ENCODE measurements at places on chromosomes 7 and 10.

- no peak for DNase-seq
Measured at GRCh38 chr7:124035706-124036105, 2.8 kb upstream of the TMEM229A start.

DNA sequence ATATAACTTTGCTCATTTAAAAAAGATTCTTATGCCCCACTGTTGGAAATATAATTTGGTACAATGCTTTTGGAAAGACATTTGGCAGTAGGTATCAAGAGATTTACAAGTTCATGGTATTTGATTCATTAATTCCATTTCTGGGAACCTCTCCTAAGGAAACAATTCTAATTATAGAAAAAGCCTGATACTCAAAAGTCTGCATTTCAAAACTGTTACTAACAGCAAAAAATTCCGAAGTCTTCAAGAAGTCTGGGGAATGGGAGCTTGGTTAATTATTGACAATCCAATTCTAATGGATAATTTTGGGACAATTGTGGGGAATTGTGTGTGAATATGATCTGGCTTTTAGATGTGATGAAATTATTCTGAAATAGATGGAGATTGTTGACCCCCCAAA is 59.6 kb downstream of the HDAC9 start:
- DNase-seq = no peak

DNA sequence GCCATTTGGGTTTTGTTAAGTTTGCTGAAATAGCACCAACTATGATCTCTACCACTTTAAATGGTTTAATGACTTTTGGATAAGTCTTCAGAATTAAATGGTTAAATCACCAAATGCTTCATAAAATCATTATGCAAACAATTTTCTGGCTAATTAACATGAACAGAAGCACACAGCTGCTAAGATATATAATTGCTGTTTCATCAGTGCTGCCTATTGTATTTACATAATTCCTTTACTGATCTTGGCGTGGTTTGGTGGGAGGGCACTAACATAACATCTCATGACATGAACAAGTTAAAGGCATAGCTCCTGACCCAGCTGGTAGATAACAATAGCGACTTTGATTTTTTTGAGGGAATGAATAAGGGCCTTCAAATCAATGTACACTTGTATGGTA is 94.1 kb downstream of the FZD1 start:
- no peak for DNase-seq

GRCh38 chr10:129307141-129307540 is 159.9 kb upstream of the MGMT start:
- DNase-seq = no peak

- DNase-seq = peak; percentile 41
Measured at GRCh38 chr10:84308481-84309304, 19.7 kb upstream of the CCSER2 start.

DNA sequence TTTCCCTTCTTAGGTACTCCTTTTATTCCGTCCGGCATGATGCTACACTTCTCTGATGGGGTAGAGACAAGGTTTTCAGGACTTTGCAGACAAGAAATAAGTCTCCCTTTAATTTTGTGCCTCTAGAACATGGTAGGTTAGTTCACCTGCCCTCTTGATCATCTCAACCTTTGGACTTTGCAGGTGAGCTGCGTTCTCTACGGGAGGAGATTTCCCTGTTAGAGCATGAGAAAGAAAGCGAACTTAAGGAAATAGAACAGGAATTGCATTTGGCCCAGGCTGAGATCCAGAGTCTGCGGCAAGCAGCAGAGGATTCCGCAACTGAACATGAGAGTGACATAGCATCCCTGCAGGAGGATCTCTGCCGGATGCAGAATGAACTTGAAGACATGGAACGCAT is 9.2 kb downstream of the CCDC136 start:
- DNase-seq = no peak

GRCh38 chr10:27861781-27862180 is 116.2 kb upstream of the MKX start:
- DNase-seq = no peak

- no peak for DNase-seq
Measured at GRCh38 chr10:116765648-116766081, 23.3 kb upstream of the HSPA12A start.

DNA sequence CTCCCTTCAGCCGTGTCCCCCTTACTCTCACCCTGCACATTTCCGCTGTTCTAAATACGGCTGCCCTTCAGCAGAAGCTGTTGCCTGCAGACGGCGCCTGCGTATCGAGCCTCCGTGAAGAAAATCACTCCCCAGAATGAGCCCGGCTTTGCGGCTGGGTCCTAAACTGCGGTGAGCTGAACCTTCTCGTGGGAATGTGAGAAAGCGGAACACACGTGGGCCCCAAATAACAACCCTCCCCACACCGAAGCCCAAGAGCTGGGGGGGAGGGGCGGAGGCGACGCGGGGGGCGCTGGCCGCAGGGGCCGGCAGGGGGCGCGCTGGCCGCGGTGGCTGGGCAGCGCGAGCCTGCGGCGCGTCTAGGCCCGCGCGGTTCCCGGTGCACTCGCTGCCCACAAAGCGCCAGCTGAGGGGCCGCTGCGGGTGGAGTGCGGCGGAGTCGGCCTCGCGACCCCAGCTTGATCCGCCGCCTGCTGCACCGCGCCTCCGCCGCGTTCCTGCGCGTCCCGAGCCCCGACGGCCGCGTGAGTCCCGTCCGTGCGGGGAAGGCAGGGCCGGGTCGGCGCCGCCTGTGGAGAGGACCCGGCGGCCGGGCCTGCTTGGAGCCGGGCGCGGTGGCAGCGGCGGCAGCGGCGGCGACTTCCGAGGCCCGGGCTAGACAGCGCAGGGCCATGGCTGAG is at the start of gene ZNF398:
Gene ZNF398 (plus strand): TSS at position 382 of the 680 bp plus-strand sequence. CDS start 290 bp downstream, at position 672.
- peak; percentile 75 for DNase-seq

- DNase-seq = no peak
Measured at GRCh38 chr7:43078794-43079193, 33.7 kb upstream of the HECW1 start.

- no peak for DNase-seq
Measured at GRCh38 chr7:35334506-35334905, 80.6 kb upstream of the TBX20 start.

DNA sequence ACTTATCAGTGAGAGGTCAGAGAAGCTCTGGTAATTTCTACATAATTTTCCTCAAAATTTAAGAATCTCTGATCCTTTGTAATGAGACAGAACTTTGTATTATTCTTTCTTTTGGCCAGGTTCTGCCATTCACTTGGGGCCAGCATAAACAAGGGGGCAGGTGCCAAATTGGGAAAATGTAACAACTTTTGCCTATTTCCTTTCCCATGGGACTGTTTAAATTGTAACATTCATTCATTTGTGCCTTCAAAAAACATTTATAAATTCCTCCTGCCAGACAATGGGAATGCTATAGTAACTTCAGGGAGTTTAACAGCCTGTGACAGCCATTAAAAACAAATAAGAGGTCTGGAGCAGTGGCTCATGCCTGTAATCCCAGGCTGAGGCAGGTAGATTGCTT is 12.4 kb downstream of the DYNC1I1 start:
- no peak for DNase-seq

- peak; percentile 37 for DNase-seq
Measured at GRCh38 chr7:19116121-19117090, 1.0 kb downstream of the TWIST1 start.

GRCh38 chr7:421136-421991 is 98.3 kb downstream of the PDGFA start:
- peak; percentile 90 for DNase-seq

GRCh38 chr7:2054927-2055326 is 177.8 kb downstream of the MAD1L1 start:
- DNase-seq = no peak

DNA sequence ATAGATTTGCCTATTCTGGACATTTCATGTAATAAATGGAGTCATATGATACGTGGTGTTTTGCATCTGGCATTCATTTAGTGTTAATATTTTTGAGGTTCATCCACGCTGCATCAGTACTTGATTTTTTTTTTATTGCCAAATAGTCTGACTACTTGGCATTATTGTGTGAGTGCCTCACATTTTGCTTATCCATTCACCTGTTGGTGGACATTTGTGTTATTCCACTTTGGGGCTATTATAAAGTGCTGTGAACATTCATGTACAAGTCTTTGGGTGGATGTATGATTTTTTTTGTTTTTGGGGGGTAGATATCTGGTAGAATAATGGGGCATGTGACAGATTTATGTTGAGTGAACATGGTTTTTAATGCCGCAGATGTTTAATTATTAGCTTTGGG is 19.7 kb downstream of the CUL1 start:
- DNase-seq = no peak

GRCh38 chr7:1844336-1844950 is 174.4 kb downstream of the ELFN1 start:
- no peak for DNase-seq

GRCh38 chr10:16646181-16647059 is 124.7 kb upstream of the C1QL3 start:
- no peak for DNase-seq

- DNase-seq = no peak
Measured at GRCh38 chr10:3797750-3798149, 12.7 kb upstream of the KLF6 start.

- DNase-seq = peak; percentile 65
Measured at GRCh38 chr7:100493476-100494264, 9.9 kb downstream of the NYAP1 start.

- no peak for DNase-seq
Measured at GRCh38 chr10:934746-935406, 3.4 kb upstream of the LARP4B start.

DNA sequence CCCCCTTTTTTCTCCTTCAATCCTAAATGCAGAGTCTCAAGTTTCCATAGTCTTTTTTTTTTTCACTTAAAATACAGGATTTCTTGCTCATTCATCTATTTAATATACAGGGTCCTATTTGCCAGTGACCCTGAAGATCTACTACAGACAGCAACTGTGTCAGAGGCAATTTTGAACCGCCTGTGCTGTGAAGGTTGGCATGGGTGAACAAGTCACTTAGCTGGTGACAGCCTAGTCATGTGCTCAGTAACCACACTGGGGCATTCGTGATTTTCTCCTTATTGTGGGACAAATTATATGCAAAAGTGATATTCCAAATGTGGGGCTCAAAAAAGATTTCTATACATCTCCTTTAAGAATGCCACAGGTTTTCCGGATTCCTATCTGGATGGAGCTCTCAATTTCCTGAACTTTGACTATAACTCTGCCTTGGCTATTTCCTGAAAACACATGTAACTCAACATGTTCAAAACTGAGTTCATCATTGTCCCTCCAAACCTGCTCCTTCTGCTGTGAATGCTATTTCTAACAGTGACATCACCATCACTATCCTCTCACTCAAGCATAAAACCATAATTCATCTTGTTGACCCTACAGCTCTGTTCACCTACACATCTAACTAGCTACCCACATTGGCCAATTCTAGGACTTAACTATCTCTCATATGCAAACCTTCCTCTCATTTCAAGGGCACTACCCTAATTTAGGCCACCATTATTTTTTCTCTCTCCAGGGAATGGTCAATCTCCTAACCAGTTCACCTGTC is 36.7 kb downstream of the CDK6 start:
- no peak for DNase-seq

GRCh38 chr10:64334084-64334483 is 812.9 kb downstream of the REEP3 start:
- DNase-seq = no peak

DNA sequence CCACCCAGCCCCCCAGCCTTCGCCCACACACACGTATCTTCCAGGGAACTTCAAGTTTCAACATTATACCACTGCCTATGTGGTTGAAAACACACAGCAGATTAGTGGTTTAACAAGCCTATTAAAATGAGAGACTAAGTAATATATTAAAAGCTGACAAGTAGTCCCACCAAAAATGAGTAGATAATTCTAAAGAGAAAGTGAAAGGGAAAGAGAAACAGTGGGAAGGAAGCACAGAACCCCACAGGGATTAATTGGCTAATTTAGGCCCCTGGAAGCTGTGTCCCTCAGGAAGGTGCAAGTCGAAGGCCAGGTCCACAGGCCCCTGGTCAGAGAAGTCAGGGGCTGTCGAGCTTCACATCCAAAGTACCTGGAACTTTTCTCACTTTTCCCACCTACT is 210.5 kb upstream of the YAE1 start:
- no peak for DNase-seq

DNA sequence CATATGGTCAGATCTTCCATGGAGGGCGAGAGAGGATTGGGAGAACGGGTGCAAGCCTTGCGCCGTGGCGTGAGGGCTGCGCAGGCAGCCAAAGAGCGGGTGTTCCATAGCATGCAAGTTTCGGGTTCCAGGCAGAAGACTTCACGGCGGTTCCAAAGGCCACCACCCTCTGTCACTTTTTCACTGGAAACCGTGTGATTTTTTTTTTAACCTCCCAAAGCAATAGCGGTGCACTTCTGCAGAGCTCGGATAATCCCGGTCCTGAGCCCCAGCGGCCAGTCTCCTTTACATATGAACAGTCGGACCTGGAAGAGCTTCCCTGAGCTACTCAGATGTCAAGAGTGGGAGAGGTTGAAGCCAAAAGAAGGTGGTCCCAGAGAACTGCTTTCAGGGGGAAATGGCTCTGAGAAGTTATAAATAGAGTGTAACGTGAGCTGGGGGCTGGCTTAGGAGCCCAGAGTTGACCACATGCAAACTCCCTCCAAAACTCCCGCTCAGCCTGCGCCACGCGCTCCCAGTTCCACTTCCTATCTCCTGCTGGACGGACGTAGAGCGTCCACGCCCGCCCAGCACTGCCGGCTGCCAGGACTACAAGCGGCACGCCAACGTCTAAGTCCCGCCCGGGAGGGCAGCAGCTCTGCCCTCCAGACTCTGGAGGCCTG is at the start of gene MEOX2:
Gene MEOX2 (minus strand): TSS at position 389 of the 662 bp plus-strand sequence. CDS start 281 bp downstream, at position 108.
- no peak for DNase-seq

DNA sequence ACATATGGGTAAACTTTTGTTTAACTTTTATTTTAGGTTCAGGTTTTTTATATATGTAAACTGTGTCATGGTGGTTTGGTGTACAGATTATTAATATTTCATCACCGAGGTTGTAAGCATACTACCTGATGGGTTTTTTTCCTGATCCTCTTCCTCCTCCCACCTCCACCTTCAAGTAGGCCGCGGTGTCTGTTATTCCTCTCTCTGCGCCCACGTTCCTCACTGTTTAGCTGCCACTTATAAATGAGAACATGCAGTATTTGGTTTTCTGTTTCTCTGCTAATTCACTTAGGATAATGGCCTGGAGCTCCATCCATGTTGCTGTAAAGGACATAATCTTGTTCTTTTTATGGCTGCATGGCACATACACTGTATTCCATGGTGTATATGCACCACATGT is 1000.0 kb upstream of the CELF2 start:
- DNase-seq = no peak

GRCh38 chr7:498678-499641 is 20.7 kb downstream of the PDGFA start:
- no peak for DNase-seq

- no peak for DNase-seq
Measured at GRCh38 chr10:3495281-3495680, 289.7 kb downstream of the KLF6 start.

- no peak for DNase-seq
Measured at GRCh38 chr7:138951953-138952352, 29.2 kb downstream of the KIAA1549 start.

- no peak for DNase-seq
Measured at GRCh38 chr10:71277914-71278665, 41.0 kb upstream of the SLC29A3 start.

- DNase-seq = peak; percentile 48
Measured at GRCh38 chr7:113159746-113160339, 41.5 kb upstream of the SMIM30 start.

- no peak for DNase-seq
Measured at GRCh38 chr7:69630292-69630691, 32.0 kb downstream of the AUTS2 start.

GRCh38 chr10:120940299-120940900 is 89.2 kb downstream of the WDR11 start:
- DNase-seq = no peak

- no peak for DNase-seq
Measured at GRCh38 chr7:134657526-134657925, 10.9 kb downstream of the BPGM start.

GRCh38 chr7:93690021-93690420 is 115.5 kb upstream of the CALCR start:
- DNase-seq = no peak

Data from NCI-H2171 treated with DMSO at 0.1 percent for 48 hours (cell line).